ENCODE measurements at places on chromosomes 6 and 20. TPM values are rescaled to one million over a fixed set of nuclear protein-coding genes. Genes with fewer than 3 reads are reported as not detected.

Gene PI16
- total RNA-seq: 15.4 TPM

Gene EPB41L1
- total RNA-seq: 165 TPM

Gene TAAR9
- total RNA-seq: not detected

Gene GMNN
- total RNA-seq: 67.5 TPM

Gene CTSZ
- 116 TPM for total RNA-seq

Gene TMEM14B
- total RNA-seq: 83.3 TPM

Gene SIRPB1
- 5.9 TPM for total RNA-seq

DNA sequence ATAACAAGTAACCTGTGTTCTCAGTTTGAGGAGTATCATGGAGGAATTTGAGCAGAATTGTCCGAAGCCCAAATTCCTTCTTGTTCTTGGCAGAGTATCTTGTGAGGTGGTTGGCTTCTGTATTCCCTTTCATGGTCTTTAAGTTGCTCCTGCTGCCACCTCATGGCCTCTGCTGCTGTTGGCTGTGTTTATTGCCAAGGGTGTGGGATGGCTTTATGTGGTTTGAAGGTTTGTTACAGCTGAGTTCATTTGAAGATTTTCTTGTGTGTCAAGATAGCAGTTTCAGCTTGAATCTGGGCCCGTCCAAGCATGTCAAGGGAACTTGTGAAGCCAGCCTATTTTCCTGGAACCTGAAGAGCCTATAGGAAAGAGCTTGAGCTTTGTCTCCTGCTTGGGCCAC lies 20.2 kb upstream of the TTK start:
- DNase-seq: no peak

DNA sequence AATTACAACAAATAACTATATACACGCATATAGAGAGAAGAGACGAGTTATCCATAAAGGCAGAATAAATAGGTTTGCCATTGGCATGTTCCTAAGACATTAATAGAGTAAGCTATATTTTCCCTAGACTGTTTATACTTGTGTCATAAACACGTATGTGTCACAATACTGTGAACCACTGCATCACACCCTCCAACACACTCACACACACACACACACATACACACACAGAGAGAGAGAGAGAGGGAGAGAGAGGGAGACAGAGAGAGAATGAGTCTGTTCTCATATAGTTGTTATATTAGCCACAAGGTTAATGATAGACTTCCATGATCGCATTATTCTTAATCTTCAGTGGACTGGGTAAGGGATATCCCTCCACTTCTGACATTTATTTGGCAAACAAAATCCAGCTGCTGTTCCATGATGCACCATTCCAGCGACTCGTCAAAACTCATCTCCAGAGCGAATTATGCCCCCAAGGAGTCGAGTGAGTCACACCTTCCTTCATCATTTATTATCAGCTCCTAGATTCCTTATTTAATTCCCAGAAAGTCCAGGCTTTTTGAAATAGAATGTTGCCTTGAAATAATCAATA lies 82.8 kb upstream of the HIVEP1 start:
- DNase-seq: no peak

DNA sequence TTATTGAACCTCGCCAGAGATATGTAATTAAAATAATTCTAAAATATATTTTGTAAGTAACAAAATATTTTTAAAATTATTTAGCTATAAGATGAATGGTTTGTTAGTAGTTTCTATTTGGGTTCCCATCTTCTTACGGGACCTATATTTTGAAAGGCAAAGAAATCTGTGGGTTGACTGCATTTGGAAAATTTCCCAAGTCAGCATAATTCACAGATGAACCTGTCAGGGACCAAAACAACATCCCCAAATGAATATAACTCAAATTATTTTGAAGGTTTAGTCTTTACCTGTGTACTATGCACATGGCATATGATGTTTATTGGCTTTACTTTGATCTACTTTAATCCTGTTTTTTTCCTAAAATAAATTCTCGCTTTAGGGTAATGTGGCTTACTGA lies 607.4 kb upstream of the JAG1 start:
- DNase-seq: no peak

DNA sequence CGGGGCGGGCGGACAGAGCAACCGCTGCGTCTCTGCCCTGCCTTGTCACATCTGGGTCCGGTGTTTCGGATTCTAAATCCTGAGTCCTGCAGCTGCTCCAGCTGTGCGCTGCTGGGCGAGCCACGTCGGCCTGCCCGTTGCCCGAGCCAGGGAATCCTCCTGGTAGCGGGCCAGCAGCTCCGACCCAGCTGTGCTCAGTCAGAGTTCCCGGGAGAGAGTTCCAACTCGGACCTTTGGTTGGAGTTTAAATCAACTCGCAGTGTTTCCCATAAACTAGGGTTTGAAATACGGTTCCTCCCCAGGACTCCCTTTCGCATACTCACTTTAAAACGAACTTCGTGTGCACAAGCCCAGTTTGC lies 315 bp upstream of the PDE10A start:
- DNase-seq: no peak

GRCh38 chr6:149108038-149108748 lies 209.3 kb upstream of the TAB2 start:
- DNase-seq: no peak

- DNase-seq: no peak
These were observed 740 bp downstream of the TRIM15 start for GRCh38 chr6:30163918-30164654.

GRCh38 chr6:166008441-166009369 lies 158.9 kb downstream of the TBXT start:
- no peak for DNase-seq

DNA sequence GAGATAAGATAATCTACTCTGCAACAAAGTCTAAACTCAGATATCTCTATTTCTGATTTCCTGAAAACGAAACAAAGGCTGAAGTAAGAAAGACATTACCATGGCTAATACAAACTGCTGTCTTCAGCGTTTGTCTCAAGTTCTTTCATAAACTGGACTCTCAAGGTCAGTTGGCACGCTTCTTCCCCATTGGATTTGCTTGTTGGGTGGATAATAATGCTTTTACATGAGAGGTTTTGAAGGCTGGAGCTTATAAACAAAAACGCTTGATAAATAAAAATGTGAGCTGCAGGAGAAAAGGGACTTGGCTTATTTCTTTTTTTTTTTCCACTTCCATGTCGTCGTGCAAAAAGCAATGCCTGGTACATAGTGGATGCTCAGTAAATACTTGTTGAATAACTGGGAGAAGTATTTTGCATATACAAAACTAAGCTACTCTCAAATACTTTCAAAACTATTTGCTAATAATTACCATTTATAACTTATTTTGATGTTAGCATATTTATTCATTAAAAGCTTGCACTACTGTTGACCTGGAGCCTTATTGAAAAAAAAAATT lies 65.7 kb upstream of the EEF1A1 start:
- no peak for DNase-seq

GRCh38 chr6:136989571-136990241 lies 55.1 kb downstream of the IL20RA start:
- DNase-seq: no peak

GRCh38 chr20:59043698-59044097 lies 1.1 kb upstream of the PRELID3B start:
- DNase-seq: no peak

DNA sequence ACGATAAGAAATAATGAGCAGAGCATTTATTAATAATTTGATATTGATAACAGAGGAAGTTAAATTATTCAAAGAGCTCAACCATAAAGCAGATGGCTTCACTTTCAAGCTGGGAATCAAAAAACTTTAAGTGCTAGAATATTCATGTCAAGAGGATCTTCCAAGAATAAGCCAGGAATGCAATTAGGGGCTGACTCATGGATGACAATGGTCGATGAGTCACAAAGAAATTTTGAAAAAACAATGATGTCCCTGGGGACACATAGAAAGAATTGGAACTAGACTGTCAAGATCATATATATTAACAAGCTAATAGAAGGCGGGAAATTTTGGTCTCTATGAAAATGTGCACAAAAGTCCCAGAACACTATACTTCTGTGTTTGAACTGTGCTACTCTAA lies 304.1 kb downstream of the LAMA2 start:
- DNase-seq: no peak

GRCh38 chr6:150541576-150541975 lies 58.1 kb upstream of the PLEKHG1 start:
- DNase-seq: no peak

- no peak for DNase-seq
These were observed 19.0 kb upstream of the STXBP5 start for GRCh38 chr6:147185216-147185615.
